ENCODE measurements at places on chromosomes 12 and 14.
A peak's percentile ranks its signal among the peaks of the same experiment; 100 is the strongest.

GRCh38 chr12:13374793-13375192 lies 178.3 kb downstream of the EMP1 start:
- DNase-seq, result no peak

- DNase-seq, result no peak
These were observed 9.9 kb downstream of the AMDHD1 start for GRCh38 chr12:95953000-95953399.

- DNase-seq, result no peak
These were observed 1.5 kb downstream of the ITPK1 start for GRCh38 chr14:93114068-93114710.

GRCh38 chr14:20515846-20516245 lies 10.5 kb downstream of the RNASE10 start:
- no peak for DNase-seq

DNA sequence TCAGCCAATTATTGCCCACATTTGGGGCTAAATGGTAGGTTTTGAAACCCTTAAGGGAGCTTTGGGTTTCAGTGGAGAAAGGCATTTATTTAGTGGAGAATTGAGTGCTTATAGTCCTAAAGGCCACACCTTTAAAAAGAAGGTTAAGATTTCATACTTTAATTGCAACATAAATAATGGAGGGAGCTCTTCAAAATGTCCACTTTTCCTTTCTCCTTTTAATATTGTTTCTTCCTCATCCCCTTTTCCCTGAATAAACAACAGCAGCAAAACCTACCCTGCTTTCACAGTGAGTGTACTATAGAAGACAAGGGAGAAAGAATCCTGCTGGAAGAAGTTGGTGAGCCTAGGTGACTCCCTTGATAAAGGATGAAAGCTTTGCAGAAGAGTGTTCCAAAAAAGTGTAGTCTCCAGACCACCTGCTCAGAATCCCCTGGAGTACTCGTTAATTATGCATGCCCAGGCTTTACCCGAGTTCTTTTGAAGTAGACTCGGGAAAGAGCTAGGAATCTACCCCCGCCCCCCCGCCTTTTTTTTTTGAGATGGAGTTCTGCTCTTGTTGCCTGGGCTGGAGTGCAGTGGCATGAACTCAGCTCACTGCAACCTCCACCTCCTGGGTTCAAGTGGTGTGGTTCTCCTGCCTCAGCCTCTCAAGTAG lies 11.5 kb upstream of the EID3 start:
- no peak for DNase-seq

GRCh38 chr14:90566481-90566880 lies 169.7 kb downstream of the CALM1 start:
- DNase-seq, result no peak

DNA sequence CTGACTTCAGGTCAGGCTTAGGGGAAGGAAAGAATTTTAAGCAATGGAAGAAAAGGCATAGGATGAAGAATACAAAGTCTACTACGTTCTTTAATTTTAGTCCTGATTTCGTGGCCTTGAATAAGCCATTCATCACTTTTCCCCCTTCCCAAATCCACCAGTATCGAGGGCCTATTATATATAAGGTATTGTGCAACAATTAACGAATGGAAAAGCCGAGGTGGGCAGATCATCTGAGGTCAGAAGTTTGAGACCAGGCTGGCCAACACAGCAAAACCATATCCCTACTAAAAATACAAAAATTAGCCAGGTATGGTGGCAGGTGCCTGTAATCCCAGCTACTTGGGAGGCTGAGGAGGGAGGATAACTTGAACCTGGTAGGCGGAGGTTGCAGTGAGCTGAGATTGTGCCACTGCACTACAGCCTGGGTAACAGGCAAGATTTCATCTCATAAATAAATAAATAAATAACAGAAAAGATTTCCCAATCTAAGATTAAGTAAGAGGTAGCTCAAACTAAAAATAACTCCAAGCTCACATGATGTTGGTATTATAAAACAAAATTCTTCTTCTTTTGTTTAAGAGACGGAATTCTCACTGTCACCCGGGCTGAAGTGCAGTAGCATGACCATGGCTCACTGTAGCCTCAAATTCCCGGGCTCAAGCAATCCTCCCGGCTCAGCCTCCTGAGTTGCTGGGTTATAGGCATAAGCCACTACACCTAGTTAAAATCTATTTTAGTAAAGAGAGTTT lies 58.3 kb upstream of the NR2C1 start:
- no peak for DNase-seq

GRCh38 chr14:75702616-75703261 lies 41.7 kb downstream of the TTLL5 start:
- no peak for DNase-seq

DNA sequence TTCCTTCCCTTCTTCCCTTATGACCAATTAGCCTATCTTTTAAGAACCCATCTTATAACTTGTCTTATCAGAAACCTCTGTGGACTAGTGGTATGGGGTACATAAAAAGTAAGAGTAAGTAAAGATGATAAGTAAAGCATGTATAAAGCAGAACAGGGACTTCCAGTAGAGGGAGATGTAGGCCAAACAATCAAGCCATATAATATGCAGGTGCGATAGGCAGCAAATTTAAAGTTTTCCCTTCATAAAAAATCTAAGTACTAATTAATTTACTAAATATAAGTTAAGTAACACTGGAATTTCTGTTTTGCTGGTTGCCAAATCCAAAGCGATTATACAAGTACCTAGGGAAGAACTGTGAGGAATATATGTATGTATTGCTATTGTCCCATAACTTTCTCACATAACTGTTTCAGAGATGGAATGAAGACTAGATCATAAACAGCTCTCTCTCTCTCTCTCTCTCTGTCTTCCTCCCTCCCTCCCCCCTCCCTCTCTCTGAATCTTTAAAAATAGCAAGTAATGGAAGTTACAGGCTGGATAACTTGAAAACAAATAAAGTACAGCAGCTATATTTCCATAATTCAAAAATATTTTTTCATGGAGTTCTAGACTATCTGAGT lies 25.7 kb downstream of the METTL25 start:
- no peak for DNase-seq

- DNase-seq, result peak; percentile 17
These were observed 412 bp upstream of the SNW1 start for GRCh38 chr14:77761205-77761931.

DNA sequence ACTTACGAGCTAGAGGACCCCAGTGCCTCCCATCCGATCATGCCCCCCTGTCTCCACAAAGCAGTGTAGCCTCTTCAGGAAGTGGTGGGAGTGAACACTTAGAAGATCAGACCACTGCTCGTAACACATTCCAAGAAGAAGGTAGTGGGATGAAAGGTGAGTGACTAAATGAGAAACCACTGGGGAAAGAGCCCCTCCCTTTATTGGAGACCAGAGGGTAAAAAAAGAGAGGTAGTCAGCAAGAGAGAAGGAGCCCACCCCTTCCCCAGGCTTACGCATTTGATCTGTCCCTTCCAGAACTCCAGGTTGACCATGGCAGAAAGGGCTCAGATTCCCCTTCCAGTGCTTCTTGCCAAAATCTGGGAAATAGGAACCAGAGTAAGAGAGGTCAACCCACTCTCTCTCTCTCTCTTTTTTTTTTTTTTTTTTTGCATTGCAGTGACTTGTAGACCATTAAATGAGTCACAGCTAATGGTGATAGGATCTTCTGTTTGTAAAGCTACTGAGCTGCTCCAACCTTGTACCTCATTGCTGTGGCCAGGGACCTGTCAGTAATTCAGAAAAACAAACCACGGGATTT lies 165.4 kb downstream of the GCH1 start:
- peak; percentile 36 for DNase-seq

DNA sequence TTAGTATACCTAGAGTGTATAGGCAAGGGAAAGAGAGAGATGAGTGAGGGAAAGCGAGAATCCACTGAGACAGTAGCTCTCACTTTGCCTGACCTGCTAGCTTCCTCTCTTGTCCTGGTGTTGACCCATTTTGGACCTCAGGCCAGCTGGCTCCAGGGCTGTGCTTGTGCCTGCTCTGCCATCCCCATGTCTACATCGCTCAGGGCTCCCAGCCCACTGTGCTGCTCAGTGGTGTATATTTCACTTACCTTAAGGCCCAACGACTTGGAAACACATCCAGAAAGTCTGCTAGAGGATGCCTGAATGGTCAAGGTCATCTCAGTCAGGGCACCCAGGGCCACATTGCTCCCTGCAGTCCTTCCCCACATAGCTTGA lies 964 bp upstream of the SERPINA4 start:
- no peak for DNase-seq

GRCh38 chr14:24351517-24351916 lies 11.7 kb upstream of the RIPK3 start:
- DNase-seq, result no peak

GRCh38 chr14:94049625-94050023 lies 23.5 kb downstream of the OTUB2 start:
- no peak for DNase-seq

DNA sequence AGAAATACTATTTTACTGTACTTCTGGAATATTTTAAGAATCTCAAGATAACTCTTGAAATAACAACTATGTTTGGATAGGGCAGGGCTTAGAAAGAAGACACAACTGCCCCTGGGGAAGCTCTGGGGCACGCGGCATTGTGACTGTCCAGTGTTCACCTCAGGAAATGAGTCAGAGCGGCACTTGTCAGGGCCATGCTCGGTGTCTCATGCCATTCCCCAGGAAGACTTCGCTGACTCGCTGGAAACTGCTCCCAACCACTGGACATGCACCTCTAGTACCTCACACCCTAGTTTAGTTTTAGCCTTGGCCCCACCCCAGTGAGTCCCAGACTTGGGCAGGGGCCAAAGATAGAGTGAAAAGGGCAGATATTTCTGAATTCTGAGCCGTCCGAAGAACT lies 192.0 kb downstream of the TTC7B start:
- no peak for DNase-seq

DNA sequence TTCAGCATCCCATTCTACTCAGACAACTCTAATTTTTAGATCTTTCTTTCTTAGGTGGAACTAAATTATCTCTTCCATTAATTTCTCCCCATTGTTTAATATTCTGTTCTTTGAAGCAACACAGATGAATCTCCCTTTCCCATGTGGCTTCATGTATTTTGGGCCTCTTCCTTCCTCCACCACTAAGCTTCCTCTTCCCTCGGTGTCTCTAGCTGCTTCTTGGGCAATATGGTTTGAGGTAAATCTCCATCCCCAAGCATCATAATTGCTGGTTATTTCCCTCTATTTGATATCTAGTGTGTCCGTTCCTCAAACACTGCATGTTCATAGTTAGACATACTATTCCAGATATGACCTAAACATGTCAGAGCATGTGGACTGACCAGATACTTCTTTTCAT lies 119.2 kb downstream of the PELI2 start:
- no peak for DNase-seq

GRCh38 chr12:58966939-58967338 lies 46.6 kb upstream of the LRIG3 start:
- DNase-seq, result no peak

- DNase-seq, result no peak
These were observed 48.3 kb downstream of the HNRNPC start for GRCh38 chr14:21220874-21221477.

DNA sequence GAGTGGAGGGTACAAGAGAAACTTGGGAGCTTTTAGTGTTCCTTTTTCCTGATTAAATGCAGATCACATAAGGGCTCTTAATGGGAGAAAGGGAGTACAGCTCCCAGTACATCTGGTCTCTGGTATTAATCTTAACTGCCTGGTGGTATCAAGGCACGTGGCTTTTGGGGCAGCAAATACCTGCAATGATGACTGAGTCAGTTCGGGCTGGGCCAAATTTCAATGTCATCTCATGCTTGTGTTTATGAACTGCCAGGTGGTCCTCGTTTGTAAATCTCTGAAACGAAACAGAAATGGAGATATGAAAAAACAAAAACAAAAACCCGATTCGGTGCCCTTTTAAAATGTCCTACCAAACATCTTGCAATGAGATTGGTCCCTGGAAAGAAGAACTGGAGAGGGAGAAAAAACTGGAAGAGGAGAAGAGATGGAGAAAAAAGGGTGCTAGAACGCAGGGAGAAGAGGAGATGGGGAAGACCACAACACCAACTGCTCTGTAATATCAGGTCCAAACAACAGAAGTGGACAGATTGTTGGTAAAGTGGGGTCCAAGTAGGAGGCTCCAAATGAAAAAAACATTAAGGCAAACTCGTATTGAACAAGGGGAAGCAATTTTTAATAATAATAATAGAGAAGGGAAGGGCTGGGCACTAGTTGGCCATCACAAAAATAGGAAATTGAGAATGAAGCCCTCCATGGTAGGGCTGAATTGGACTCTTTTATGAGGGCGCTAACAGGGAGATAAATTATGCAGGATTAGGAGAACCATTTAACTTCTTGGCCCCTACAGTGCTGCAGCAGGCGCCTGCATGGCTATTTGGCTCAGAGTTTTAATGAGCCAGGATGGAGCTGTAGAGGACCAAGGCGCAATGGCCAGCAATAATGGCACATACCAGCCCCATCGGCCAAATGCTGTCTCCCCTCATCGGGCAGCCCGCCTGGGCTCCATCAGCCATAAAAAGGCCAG lies 45.4 kb upstream of the NPFF start:
- DNase-seq, result no peak

DNA sequence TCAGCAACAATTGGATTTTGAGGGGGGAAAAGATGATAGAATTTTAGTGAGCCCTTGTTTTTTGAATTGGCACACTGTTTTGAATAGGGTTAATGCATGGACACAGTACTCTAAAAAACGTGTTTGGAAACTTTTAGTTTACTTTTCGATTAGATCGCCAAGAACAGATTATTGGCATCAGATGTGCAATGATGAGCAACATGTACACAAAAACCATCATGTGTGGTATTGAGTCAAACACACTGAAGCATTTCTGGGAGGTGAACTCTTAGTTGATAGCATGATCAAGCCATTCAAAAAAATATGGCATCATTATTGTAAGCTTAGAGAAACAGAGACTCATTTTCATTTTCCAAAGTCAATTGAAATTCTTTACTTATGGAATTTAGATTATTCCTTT lies 329.2 kb downstream of the ADAMTS20 start:
- DNase-seq, result no peak

GRCh38 chr14:89787525-89787924 lies 167.0 kb downstream of the EFCAB11 start:
- DNase-seq, result no peak

DNA sequence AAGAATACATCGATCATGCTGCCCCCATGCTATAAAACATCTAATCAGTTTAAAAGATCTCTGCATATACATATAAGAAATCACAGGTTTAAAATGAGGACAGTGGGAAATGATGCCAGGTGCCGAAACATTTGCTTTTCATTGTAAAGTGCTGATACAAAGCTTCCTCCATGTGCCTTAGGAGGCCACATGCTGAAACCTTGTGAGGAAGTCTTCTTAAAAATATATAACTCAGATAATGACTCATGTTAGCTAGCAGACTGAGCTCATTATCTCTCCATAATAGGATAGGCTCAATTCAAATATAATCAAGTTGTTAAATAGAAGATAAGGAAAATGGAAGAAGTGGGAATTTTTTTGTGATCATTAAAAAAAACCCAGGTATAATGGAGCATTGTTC lies 65.9 kb downstream of the RFX4 start:
- DNase-seq, result no peak

GRCh38 chr12:3913278-3913677 lies 40.1 kb upstream of the PARP11 start:
- DNase-seq, result peak; percentile 26

DNA sequence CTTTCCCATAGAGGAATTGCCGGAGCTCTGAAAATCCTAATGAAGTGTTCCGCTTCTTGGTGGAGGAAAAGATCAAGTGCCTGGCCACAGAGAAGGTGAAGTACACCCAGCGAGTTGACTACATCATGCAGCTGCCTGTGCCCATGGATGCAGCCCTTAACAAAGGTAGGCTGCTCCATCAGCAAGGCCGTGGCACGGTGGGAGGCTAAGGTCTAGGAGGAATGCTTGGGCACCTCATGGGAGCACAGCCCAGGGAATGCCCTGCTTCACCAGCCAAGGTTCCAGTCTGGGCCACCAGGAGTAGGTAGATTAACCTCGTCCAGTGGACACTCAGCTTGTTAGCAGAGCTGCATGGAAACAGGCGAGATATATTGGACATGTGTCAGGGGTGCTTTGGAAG lies 6.4 kb upstream of the TPI1 start:
- DNase-seq, result no peak
